ENCODE measurements at places on chromosomes 3 and 15.

DNA sequence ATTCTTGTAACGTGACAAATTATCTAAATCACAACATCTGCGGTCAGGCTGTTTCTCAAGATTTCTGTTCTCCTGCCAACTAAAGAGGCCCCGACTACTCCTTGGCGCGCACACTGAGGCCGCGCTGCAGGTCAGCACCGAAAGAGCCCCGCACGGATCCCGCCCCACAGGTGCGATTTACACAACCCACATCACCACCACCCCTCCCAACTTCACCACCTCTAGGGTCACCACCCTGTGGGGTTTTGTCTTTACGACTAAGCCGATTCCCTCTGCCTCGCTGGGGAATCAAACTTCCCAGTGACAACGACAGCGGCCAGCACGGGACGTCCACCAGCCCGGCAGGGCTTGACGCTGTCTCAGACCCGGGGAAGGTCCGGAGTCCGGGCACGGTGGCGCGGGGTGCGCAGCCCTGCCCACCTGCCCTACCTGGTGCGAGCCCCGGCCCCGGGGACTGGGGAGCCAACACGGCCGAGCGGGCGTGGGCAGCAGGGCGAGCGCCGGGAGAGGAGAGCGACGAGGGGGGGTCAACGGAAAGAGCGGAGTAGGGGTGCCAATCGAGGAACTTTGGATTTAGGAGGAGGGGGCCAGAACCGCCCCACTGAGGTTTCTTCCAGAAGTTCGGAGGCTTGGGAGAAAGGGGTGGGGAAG, 764 bp downstream of the UACA start:
- peak; percentile 58 for DNase-seq

GRCh38 chr3:138063416-138063815, 52.0 kb downstream of the DZIP1L start:
- no peak for DNase-seq

GRCh38 chr3:99648101-99648500, 9.7 kb downstream of the COL8A1 start:
- DNase-seq, result no peak

DNA sequence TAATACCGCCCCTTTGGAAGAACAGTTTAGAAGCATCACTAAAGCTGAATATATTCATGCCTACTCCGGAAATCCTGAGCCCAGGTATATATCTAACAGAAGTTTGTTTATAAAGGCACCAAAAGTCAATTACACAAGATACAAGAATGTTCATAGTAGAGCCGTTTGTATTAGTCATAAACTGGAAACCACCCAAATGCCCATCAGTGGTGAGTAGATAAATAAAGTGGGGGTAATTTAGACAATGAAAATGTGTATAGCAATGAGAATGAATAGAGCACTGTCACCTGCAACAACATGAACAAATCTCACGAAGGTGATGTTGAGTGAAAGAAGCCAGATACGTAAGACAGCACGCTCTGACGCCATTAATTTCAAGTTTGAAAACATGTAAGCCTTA, 68.3 kb upstream of the GLCE start:
- DNase-seq, result no peak

- no peak for DNase-seq
Observed at GRCh38 chr3:59877263-59878037, 827.6 kb upstream of the CFAP20DC start.

GRCh38 chr15:67918205-67918861, 78.5 kb upstream of the RNU6-1 start:
- DNase-seq, result no peak

GRCh38 chr15:99424978-99425656, 140.7 kb upstream of the MEF2A start:
- DNase-seq, result no peak

DNA sequence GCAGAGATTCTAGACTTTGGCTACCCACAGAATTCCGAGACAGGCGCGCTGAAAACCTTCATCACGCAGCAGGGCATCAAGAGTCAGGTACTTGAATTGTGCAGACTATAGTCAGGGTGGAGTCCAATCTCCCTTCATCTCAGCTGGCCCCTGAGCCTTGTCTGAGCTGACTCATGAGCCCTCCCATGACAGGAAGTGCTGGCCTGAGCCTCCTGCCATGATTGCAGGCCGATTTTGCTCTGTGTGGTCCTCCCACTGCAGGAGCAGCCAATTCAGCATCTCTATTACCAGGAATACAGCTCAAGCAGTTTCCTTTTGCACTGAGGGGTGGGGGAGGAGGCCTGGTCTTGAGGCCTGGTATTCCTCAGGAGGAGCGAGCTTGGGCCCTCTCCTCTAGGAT, 5.5 kb downstream of the AP2M1 start:
- DNase-seq, result no peak

DNA sequence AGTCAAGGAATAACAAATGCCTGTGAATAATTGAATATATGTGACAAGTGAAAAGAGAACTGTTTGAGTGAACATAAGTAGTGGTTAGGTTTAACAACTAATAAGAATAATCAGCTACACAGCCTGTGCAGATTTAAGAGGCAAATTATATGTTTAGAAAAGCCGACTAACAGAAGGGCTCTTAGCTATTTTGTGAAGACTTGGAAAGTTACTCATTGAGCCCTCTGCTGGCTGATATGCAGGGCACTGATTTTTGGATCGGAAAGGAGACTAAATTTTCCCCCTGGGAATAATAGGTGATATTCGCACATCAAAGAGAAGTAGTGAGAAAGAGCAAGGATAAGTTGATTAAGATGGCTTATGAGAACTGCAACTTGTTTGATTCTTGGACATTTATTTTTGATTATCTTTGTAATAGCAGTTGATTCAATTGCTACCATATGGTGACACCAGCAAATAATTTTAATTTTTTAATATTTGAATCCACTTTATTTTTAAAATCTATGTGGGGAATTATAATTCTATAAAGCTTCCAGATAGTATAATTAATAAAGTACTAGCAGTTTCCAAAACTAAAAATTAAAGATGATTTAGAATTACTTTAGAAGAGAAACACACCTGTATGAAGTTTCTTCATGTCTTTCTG, 156.2 kb downstream of the NLGN1 start:
- no peak for DNase-seq

GRCh38 chr3:145739926-145740325, 421.1 kb downstream of the PLOD2 start:
- DNase-seq, result no peak

- no peak for DNase-seq
Observed at GRCh38 chr15:82977076-82977475, 8.9 kb upstream of the RAMAC start.
